ENCODE measurements at places on chromosomes 6 and 20. TPM values are rescaled to one million over a fixed set of nuclear protein-coding genes. Genes with fewer than 3 reads are reported as not detected.

Gene RGL2
- 52.5 TPM for total RNA-seq

Gene FUT9
- total RNA-seq: under 0.01 TPM

Gene TREM1
- not detected for total RNA-seq

Gene IL20RA
- total RNA-seq: 1.0 TPM

Gene BPIFB2
- not detected for total RNA-seq

Gene TSPO2
- total RNA-seq: not detected

Gene GTSF1L
- total RNA-seq: not detected

Gene TULP1
- total RNA-seq: not detected

Gene GCLC
- 33.3 TPM for total RNA-seq

Gene C20orf202
- not detected for total RNA-seq

Gene TUBB2B
- 3.4 TPM for total RNA-seq

Gene ELOVL4
- 0.63 TPM for total RNA-seq

Gene ETV7
- total RNA-seq: 0.16 TPM

Gene TRIM15
- total RNA-seq: not detected

Gene SNX9
- 48.8 TPM for total RNA-seq

Gene AIF1
- total RNA-seq: not detected

Gene VSX1
- not detected for total RNA-seq

Gene ZSCAN23
- total RNA-seq: 1.5 TPM

Gene IER3
- total RNA-seq: 94.9 TPM

Gene TRIM40
- total RNA-seq: not detected

Gene GNMT
- total RNA-seq: not detected

Gene LY6G6F
- not detected for total RNA-seq

Gene CPNE1
- 80.0 TPM for total RNA-seq

Gene RSPO3
- total RNA-seq: under 0.01 TPM

Gene VWA7
- 0.38 TPM for total RNA-seq

Gene MAP1LC3A
- total RNA-seq: 28.1 TPM

Gene NHSL1
- 63.3 TPM for total RNA-seq

Gene ZNF391
- total RNA-seq: 0.50 TPM

Gene SLC17A1
- not detected for total RNA-seq

Gene ECT2L
- not detected for total RNA-seq

Gene ID1
- 282 TPM for total RNA-seq

Gene HFE
- 2.6 TPM for total RNA-seq

Gene TBX18
- 31.0 TPM for total RNA-seq
